Muscle of back (tissue), 13 donors: ENCODE measurements at places on chromosomes 13 and 19.
A peak's percentile ranks its signal among the peaks of the same experiment; 100 is the strongest.

- no peak for DNase-seq
Observed at GRCh38 chr13:113443991-113444390, 9.3 kb downstream of the ADPRHL1 start.

GRCh38 chr13:101626925-101627555, 174.6 kb downstream of the ITGBL1 start:
- no peak for DNase-seq

GRCh38 chr19:41930926-41931592, 2.8 kb upstream of the ERFL start:
- DNase-seq, result no peak

DNA sequence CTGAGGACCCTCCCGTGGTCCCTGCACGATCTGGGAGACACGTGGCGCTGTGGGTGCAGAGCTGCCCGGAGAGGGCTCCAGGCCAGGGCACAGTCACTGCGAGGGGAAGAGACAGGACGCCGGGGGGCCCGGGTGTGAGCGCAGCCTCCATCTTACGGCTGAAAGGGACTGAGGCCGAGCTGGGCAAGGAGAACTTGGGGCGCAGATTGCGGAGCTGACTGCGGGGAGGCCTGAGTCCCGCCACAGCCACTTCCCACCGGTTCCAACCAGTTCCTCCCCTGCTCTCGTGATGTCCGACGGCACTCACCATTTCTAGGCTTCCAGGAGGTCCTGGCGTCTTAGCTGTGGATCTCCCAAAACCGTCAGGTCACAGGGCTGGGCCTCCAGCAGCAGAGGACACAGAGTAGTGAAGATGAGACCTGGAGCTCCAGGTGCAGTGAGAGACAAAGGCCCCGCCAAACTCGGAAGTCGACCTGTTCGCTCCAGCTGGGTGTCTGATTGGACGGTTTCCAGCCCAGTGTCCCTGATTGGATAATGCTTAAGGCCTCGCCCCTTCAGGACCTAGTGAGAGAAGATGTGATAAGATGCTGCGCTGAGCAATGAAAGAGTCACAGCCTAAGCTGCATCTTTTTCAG, 4.8 kb upstream of the ZNF253 start:
- peak; percentile 56 for DNase-seq

- no peak for DNase-seq
Observed at GRCh38 chr19:362154-362553, 17.6 kb upstream of the MIER2 start.

GRCh38 chr13:98509271-98510155, 67.4 kb downstream of the STK24 start:
- DNase-seq, result no peak

DNA sequence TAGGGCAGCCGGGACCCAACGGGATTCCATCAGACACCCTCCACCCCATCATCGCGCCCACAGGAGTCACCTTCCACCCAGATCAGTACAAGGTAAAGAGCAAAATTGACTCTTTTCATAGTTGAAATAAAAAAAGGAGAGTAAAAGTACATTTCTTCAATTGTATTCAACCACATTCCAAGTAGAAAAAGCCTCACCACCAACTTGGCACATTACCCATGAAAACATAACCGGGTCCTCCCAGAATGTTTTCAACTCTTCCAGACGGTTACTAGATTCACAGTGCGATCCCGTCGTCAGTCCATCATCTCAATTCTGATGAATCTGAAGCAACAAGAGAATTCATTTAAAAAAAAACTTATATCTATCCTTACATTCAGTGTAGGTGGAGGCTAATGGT, 125.2 kb downstream of the RAB20 start:
- no peak for DNase-seq

DNA sequence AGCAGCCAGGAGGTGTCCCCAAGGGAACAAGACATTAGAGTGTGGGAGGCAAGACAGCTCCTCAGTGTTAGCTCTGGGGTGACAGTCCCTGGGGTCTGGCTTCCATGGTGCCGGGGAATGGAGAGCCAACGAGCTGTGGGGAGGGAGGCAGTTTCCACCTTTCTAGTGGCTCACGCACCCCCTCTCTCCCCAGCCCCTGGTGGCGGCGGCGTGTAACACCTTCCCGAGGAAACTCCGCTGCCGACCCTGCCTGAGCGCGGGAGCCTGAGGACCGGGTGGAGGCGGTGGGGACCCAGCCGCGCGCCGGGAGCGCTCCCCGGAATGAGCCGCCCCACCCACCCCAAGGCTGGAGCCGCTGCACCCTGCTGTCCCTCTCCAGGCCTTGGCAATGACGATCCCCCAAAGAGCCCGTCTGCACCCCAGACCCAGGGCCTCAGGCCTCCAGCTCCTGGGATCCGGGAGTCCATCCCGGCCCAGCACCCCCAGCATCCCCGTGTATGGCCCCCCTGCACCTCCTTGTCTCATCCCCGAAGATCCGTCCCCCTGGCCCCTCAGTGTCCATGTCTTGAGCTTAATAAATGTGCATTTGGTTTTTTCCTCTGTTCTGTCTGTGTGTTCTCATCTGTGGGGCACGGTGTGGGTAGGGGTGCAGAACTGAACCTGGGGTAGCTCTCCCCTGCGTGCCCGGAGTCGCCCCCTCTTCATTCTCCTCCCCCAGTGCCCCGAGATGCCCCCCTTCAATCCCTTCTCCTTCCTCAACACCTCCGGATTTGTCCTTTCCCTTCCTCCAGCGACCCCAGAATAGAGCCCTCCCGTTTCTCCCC, 622 bp upstream of the FXYD5 start:
- no peak for DNase-seq

DNA sequence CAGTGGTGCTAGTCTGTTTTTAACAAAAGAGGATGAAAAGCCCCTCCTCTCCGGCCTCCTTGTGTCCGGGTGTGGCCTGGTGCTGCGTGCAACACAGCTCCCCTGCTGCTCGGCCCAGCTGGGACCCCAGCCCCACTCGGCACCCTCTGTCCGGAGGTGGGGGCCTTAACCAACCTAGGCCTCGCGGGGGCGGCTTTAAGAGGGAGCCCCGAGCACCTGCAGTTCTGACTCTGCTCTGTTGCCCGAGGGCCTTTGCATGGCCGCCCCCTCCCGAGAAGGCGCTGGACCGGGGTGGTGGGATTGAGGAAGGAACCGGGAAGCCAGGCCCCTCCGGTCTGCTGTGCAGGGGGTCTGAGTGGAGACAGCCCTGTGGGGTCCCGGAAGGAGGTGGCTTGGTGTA, 5.7 kb upstream of the GRIN3B start:
- DNase-seq, result no peak

DNA sequence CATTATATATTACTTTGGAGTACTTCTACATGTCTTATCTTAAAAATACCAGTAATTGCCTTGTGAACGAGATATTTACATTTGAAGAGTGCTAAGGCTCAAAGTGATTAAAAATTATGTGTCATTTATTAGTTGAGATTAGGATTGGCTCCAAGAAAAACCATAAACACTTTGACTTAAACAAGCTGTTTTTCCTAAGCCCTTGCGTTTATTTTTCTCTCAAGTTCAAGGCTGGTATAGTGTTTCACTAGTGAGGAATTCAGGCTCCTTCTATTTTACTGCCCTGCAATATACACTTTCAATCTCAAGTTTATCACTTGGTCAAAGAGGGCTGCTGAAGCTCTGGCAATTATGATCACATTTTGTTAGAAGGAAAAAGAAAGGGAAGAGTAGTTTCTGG, 49.9 kb downstream of the UFM1 start:
- DNase-seq, result no peak

DNA sequence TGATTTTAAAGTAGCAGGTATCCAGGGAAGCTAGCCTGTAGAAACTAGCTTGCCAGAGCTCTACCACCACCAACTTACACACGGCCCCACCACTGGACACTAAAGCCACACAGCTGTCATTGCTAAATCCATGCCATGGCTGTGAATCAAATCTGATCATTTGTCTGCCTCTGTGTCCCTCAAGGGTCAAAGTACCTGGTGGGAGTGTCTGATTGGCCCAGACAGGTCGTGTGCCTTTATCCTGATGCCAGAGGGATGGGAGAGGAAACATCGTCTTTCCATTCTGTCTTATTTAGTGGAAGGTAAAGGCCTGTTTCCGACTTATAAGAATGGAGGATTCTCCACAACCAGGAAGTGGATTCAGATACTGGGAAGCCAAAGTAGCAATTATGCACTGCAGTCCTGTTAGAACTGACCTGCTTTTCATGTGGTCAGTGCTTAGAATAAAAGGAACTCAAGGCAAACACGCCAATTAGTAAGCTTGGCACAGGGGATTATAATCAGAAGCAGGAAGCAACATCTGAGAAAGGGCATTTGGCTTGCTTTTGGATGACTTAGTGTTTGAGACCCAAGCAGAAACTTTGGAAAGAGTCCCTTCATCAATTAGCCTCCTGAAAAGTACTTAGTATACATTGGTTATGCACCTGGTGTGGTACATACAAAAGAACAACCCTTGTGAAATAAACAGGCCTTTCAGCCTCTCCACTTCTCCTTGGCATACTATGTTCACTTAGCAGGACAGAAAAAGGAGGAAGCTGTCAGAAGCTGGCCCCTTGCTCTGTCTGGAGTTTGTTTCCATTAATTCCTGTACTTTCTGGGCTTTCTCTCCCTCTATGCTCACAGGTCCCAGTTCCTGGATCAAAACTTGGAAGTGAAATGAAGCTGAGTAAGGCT, 192.4 kb downstream of the NUFIP1 start:
- no peak for DNase-seq

GRCh38 chr13:21475115-21475514, 16.0 kb upstream of the ZDHHC20 start:
- no peak for DNase-seq

- no peak for DNase-seq
Observed at GRCh38 chr13:87779426-87779825, 108.3 kb downstream of the SLITRK5 start.

- no peak for DNase-seq
Observed at GRCh38 chr13:24356837-24357236, 47.5 kb downstream of the C1QTNF9 start.

- no peak for DNase-seq
Observed at GRCh38 chr19:8705742-8706141, 7.1 kb upstream of the ACTL9 start.

DNA sequence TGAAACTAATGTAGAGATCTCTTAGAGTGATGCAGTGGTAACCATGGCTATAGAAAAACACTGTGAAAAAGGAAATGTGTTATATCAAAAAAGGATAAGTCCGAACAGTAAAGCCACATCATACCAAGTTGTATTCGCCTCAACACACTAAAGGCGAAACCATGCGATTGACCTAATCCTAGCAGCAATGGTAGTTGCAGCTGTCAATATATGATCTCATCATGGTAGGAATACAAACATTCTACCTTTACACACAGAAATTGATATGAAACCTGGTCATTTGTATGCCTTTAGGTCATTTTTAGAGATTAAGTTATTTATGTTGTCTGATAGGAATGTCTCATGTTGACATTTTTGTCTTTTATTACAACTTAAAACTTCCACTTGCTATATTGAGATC, 271.9 kb downstream of the SLITRK6 start:
- no peak for DNase-seq

DNA sequence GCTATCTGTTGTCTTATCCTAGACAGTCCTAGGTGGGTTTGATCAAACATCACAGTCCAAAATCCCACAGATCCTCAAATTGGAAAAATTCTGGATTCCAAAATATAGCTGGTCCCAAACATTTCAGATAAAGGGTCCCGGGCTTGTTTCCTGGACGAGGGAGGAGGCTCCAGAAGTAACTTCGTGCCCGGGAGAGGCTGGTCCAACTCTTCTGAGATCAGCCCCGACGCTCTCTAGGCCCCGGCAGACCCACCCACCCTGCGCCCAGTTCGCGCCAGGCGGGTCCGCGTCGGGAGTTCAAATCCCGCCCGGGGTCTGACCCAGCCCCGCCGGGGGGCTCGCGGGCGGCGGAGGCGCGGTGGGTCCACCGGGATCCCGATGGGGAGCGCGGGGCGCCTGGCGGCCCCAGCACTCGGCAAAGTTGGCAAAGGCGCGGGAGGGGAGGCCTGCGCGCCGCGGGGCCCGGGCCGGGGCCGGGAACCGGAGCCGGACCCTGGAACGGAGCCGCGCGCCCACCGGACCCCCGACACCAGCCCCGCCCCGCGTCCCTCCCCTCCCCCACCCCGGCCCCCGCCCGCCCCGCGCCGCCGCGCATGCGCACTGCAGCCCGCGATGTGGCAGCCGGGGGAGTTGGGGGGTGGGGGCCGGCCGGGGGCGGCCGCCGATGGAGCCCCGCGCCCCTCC, 513 bp downstream of the MIER2 start:
- peak; percentile 38 for DNase-seq

DNA sequence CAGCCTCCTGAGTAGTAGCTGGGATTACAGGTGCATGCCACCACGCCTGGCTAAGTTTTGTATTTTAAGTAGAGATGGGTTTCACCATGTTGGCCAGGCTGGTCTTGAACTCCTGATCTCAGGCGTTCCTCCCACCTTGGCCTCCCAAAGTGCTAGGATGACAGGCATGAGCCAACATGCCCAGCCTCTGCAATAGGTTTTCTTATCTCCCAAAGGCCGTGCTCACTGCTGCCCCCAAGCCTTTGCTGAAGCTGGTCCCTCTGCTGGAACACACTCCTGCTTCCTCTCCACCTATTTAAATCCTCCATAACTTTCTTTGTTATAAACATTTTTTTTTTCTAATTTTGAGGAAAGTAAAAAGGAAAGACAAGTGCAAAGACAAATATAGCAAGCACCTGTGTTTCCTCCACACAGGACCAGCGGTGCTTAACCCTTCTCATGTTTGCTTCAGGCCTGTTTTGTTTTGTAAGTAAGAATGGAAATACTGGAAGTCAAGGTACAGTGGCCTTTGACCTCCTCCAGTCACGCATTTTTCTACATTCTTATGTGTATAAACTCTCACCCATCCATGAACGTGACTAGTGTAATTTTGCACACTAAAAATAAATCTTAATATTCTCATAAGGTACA, 14.5 kb upstream of the TNFAIP8L1 start:
- no peak for DNase-seq

DNA sequence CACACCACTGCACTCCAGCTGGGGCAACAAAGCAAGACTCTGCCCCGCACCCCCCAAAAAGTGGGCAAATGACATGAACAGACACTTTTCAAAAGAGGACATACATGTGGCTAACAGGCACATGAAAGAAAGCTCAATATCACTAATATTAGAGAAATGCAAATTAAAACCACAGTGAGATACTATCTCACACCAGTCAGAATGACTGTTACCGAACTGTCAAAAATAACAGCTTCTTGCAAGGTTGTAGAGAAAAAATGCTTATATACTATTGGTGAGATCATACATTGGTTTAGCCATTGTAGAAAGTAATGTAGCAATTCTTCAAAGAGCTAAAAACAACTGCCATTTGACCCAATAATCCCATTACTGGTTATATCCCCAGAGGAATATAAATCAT, 99.5 kb upstream of the SPATA13 start:
- DNase-seq, result no peak

DNA sequence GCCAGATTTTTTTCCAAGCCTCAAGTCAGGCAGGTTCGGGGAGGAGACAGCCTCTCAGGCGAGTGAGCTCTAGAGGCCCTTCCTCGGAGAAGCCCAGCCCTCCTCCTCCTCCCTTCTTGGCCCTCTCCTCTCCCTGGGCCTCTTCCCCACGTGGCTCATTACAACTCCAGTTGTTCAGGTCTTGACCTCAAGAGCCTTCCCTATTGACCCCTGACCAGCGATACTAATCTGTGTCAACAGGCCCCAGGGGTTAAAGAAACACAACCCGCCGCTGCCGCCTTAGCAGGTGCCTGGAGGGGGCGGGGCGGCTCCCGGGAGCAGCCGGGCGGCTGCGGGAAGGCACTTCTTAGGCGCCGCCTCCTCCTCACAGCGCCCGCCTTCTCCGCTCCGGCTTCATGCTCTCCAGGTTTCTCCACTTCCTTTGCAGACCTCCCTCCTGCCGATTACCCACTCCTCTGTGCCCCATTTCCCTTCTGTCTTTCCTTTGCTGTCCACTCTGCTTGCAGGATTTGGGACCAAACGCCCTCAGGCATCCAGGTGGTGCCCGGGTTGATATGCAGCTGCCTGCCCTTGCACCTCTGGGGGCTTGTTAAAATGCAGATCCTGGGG, 51.0 kb downstream of the LYL1 start:
- DNase-seq, result peak; percentile 86
